ENCODE measurements at places on chromosomes 5 and 9.
A peak's percentile ranks its signal among the peaks of the same experiment; 100 is the strongest.

GRCh38 chr5:76608833-76609232 lies 14.4 kb downstream of the F2RL2 start:
- DNase-seq = no peak

DNA sequence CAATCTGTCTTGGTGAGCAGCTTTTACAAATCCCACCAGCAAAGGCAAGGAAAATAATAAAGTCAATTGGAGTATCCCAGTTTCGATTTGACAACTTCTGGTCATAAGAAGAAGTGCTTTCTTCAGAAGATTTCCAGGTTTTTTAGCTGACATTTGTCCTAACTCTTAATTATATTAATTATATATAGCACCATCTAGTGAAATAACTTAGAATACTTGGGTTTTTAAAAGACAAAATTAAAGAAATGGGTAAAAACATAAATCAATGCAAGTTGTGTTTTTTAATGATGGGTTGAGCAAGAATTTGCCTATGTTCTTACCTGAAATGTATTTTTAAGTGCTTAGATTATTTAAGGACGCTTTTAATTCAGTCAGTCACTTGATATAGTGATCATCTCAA lies 421.8 kb downstream of the ACTL7B start:
- peak; percentile 29 for DNase-seq

GRCh38 chr5:68114378-68115040 lies 101.0 kb upstream of the PIK3R1 start:
- DNase-seq = no peak

GRCh38 chr9:94922098-94922607 lies 195.7 kb downstream of the AOPEP start:
- DNase-seq = no peak

- DNase-seq = no peak
Observed at GRCh38 chr9:94889628-94890027, 163.1 kb downstream of the AOPEP start.

DNA sequence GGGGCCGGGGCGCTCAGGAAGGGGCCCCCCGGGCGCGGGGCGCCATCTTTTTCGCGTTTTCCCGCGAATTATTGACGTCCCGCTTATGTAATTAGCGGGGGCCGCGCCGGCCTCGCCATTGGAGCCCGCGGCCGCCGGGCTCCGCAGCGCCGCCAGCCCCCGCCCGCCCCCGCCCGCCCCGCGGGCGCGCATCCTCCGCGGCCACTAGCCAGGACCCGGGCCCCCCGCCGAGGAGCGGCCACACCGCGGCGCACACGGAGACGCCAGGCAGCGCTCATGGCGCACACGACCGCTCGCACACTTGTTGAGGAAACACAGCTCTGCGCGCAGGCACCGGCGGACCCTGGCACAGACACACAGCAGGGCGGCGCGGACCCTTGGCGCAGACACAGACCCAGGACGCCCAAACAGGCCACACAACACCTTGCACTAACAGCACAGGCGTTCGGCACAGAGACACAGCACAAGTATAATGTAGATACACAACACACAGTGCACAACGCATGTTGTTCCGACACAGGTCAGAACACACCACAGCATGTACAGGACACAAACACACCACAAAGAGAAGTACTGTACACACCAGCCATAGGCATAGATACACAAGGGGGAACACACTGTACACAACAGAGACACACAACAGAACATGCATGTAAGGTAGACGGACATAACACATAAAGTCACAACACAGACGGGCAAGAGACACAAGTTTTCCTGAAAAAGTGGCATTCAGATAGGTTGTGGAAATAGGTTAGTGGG lies 467 bp upstream of the PHF19 start:
- peak; percentile 77 for DNase-seq

DNA sequence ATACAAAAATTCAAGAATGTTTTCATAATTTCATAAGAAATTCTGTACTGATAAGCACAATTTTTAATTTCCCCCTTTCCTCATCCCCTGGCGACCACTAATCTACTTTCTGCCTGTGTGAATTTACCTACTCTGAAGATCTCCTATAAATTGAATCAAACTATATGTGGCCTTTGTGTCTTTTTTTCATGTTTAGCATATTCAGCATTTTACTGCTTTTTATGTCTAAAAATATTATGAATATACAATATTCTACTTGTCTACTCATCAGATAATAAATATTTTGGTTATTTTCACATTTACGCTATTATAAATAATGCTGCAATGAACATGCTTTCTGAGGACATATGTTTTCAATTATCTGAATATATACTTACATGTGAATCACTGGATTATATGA lies 144.8 kb downstream of the CYLC2 start:
- no peak for DNase-seq

- DNase-seq = no peak
Observed at GRCh38 chr5:134248256-134248655, 22.4 kb upstream of the PPP2CA start.

DNA sequence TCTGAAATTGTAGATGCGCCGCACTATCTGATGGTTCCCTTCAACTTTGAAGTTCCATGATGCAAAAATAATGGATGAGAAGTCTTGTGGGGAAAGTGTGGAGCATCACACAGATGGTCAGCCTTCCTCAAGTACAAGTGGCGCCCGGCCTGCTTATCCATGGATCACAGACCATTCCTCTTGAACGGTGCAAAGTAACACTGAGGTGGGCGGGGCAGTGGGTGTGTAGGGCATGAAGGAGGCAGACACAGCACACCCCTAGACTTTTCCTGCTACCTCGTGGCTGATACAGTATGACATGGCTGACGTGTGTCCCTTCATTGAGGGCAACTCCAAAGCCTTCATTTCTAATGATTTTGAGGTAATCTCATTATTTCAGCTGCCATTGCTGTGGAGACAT lies 2.5 kb upstream of the GNG10 start:
- no peak for DNase-seq

- DNase-seq = no peak
Observed at GRCh38 chr5:135743705-135744411, 90.6 kb upstream of the SLC25A48 start.

DNA sequence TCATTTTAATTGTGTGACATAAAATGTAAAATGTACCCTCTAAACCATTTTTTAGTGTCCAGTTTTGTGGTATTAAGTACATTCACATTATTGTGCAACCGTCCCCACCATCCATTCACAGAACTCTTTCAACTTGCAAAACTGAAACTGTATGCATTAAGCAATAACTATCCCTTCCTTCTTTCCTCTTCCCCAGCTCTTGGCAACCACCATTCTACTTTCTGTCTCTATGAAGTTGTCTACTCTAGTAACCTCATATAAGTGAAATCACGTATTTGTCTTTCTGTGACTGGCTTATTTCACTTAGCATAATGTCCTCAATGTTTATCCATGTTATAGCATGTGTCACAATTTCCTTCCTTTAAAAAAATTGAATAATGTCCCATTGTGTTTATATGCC lies 142.4 kb downstream of the C9orf152 start:
- DNase-seq = peak; percentile 70

GRCh38 chr5:119373449-119373858 lies 17.6 kb downstream of the TNFAIP8 start:
- no peak for DNase-seq

DNA sequence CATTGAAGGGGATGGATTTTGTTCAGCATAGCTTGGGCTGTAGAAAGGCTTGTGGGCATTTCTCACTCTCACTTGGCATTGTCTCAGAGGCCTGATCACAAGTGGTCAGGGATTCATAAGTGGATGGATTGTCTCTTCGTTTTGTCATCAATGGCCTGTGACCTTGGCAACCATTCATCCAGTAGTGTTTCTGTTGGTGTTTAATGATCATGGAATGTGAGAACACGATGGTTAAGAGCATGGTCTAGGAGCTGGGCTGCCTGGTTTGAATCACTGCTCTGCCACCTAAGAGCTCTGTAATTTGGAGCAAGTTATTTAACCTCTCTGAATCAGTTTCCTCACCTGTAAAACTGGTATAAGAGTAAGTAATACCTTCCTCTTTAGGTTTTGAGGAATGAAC lies 430.1 kb upstream of the MEF2C start:
- no peak for DNase-seq

- peak; percentile 84 for DNase-seq
Observed at GRCh38 chr5:157143127-157143971, 684 bp upstream of the MED7 start.

DNA sequence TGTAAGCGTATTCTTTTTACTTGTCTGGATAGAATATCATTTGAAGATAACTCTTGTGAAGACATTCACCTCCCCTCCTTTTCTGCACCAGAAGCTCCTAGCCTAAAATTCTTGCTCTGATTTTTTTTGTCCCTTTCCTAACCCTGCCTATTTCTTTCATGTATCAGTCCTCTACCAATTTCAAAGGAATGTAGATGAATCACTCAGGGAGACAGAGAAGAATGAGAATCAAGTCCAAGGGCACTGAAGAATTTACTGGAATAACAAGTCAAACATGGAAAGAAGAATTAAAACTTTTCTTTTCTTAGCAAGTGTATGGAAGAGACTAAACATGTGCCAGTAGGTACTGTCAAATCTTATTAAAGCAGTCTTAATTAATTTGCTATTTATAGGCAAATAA lies 618.7 kb downstream of the DNAH5 start:
- no peak for DNase-seq

GRCh38 chr9:70398145-70398556 lies 16.3 kb downstream of the KLF9 start:
- peak; percentile 89 for DNase-seq

DNA sequence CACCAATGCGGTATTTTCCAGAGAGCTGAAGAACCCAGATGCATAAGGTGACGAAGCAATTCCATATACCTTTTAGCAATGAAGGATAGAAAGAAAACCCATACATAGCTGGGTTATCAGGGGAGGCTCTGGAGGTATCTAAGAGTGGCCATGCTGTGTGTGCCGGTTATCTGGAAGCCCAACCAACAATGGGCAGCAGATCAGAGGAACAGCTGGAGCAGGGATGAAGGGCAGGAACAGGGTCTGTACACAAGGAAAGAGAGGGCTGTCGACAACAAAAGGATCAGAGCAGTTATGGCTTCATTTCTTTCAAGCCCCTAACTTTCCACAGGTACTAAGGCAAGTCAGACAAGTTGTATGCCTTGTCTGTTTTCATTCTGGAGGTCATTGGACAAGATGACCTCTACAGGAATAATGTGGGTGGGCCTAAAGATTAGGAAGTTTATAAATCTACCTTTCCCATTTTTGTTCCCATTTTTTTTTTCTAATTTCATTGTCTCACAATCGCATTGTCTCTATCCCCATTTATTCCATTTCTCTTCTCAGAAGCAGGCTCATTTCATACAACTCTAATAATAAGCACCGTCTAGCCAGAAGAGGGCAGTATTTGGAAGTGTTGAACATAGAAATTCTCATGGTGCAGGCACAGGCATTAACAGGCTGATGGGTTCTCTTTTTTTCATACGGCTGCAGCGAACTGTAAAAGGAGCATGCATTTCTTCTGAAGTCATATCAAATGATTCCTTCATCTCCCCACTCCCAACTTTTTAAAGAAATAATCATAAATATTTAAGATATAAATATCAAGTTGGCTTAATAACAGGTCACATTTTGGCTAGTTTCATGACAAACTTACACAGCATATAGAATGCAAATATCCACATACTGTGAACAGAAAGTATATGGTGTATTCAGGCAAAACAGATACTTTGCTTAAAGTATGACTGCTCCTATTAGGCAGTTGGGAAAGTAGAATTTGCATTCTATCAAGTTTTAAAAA lies 63.5 kb downstream of the ZNF474 start:
- DNase-seq = peak; percentile 93

DNA sequence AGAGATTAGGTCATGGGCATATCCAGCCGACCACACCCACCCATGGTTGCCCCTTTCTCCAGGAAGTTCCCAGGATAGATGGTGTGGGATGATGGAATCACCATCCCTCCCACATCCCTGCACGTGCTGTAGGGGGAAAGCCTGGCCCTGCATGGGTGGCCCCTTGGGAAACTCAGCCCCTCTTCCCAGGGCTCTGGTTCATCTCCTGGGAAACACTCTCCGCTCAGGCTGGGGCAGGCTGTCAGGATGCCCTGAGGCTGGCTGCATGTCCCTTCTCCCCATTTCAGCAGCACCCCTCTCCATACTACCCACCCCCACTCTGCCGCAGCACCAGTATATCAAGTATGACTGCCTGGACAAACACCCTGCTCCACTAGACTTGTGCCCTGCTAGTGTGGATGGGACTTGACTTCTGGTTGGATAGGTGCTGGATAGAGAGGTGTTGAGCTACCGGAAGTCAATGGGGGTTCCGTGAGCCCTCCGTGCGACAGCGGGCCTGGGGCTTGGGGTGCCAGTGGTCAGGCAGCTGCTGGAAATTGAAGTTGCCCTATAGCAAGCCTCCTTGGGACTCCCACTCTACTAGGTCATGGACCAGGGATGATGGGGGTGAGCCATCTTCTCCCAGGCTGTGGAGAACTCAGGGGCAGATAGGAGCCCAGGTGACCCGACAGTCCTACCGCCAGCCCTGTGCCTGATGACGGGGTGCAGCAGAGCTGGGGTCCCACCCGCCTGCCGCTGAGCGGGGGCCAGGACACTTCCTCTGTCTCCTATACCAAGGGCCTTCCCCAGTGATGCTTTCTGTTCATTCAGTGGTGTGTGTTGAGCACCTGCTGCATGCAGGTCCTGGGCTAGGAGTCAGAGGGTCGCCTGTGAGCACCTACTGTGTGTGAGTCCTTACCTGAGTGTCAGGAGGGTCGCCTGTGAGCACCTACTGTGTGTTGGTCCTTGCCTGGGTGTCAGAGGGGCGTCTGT lies 69.4 kb upstream of the COL5A1 start:
- DNase-seq = no peak

- no peak for DNase-seq
Observed at GRCh38 chr5:145796318-145796717, 38.8 kb downstream of the PRELID2 start.

GRCh38 chr5:33934176-33934575 lies 2.0 kb upstream of the RXFP3 start:
- no peak for DNase-seq

GRCh38 chr5:122727112-122727541 lies 47.8 kb upstream of the SNX2 start:
- no peak for DNase-seq

GRCh38 chr9:38371495-38371894 lies 21.0 kb upstream of the ALDH1B1 start:
- DNase-seq = peak; percentile 27

GRCh38 chr5:173622183-173623047 lies 6.0 kb upstream of the BOD1 start:
- no peak for DNase-seq

DNA sequence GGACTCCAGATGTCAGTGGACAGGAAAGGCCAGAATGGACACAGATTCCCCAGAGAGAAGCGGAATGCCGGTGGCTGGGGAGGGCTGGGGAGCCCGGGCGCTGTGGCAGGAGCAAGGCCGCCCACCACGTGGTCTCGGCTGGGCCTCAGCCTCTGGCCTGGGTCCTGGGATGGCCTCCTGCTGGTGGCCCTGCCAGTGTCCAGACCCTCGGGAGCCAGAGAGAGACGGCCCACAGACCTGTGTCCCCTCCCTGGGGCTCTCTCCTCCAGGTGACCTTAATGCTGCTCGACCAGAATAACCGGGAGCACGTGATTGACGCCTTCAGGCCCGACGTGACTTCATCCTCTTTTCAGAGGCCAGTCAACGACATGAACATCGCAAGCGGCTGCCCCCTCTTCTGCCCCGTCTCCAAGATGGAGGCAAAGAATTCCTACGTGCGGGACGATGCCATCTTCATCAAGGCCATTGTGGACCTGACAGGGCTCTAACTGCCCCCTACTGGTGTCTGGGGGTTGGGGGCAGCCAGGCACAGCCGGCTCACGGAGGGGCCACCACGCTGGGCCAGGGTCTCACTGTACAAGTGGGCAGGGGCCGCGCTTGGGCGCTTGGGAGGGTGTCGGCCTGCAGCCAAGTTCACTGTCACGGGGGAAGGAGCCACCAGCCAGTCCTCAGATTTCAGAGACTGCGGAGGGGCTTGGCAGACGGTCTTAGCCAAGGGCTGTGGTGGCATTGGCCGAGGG lies 19.0 kb downstream of the FBXW5 start:
- DNase-seq = no peak
